ENCODE measurements at places on chromosomes 6 and 20.

GRCh38 chr20:25032478-25033264 lies 25.3 kb downstream of the ACSS1 start:
- no peak for DNase-seq

DNA sequence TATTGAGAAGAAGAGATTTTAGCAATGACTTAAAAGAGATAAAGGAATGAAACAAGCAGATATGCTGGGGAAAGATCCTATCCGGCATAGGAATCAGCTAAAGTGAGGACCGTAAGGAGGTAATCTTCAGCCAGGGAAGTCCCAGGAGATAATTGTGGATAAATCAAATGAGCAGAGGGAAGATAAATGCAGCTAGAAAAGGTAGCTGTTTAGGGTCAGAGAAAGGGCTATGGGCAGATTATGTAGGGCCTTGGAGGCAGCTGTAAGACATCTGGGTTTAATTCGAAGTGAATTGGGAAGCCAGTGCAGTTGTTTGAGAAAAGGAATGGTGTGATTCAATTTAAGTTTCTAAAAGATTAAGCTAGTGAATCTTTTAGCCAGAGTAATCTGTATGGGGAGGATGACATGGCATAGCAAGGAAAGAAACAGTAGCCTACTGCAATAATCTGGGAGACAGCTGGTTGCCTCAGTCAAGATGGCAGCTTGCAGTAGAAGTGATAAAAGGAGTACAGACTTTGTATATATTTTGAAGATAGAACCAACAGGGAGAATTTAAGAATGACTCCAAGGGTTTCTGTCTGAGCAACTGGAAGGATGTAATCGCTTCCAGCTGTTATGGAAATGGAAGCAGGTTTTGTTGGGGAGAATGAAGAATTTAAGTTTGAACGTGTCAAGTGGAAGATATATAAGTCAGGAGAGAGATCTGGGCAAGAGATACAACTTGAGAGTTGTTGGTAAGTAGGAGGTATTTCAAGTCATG lies 552.3 kb upstream of the FLRT3 start:
- no peak for DNase-seq

GRCh38 chr6:143222310-143222709 lies 161.6 kb downstream of the AIG1 start:
- no peak for DNase-seq

DNA sequence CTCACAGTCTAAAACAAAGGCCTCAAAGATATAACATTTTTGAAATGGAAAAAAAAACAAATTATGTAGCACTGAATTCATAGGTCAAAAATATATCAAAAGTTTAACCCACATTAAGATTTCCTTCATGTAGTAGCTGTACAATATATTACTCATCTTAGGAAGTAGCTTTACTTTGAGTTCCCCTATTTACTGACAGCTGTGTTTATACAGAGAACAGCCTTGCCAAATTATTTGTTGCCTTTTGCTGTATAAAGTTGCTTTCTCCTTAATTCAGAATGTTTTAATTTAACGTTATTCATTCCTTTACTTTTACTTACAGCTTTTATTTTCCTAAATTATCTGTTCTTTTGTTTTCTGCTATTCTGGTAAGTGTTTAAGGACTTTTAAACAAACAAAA lies 181.0 kb downstream of the COL12A1 start:
- DNase-seq = no peak

DNA sequence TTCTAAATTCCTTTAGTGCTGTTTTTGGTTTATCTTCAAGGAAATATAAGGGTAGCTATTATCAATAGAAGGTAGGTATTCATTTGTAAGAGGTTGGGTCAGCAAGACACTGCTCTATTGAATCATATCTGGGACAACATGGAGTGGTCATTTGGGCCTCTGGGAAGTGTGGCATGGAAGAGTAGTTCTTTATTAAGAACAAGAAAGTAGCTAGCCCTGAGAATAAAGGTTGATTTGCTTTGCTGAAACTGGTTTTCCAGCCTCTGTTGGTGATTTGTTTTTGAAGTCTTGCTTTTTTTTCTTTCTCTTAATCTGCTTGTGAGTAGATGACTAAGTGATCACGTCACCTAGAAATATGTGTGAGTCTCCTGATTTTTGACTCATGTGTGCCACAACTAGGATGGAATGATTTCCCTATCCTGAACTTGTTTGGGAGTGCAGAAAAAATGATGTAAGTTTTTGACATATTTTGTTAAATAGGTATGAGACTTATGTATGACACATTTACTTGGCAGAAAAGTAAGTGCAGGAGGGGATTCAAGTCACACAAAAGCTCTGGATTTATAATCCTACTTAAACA lies 381.8 kb downstream of the CENPW start:
- DNase-seq = no peak

DNA sequence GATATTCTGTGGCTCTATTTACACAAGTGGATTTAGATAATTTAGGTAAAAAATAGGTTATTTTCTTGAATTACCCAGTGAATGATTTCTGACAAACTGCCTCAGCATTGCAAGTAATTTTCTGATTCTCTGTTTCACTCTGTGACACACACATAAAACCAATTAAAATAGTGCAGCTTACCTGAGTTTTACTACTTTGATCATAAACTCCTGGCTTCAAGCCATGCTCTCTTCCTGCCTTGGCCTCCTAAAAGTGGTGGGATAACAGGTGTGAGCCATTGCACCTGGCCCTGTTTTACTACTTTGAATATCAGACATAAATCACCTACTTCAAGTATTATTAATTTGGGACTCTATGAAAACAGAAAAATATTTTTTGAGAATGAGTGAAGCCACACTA lies 462.9 kb downstream of the ADGRB3 start:
- no peak for DNase-seq

- DNase-seq = no peak
Measured at GRCh38 chr20:25042531-25043498, 15.1 kb downstream of the ACSS1 start.

DNA sequence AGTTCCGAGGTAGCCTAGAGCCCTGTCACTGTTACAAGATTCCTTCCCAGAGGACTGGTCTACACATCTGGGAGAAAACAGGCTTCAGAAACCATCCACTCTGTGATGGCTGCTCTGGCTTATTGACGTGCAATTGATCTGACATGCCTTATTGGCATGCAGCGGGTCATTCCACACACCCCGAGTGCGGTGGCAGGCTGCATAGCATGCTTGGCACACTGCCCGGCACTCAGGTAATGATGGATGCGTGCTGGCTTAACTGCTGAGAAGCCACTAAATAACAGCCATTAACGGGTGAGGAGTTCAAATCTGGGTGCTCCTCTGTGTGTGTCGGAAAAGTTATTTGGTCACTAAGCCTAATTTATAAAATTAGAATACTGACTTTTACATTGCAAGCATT lies 67.9 kb upstream of the CDH4 start:
- no peak for DNase-seq

DNA sequence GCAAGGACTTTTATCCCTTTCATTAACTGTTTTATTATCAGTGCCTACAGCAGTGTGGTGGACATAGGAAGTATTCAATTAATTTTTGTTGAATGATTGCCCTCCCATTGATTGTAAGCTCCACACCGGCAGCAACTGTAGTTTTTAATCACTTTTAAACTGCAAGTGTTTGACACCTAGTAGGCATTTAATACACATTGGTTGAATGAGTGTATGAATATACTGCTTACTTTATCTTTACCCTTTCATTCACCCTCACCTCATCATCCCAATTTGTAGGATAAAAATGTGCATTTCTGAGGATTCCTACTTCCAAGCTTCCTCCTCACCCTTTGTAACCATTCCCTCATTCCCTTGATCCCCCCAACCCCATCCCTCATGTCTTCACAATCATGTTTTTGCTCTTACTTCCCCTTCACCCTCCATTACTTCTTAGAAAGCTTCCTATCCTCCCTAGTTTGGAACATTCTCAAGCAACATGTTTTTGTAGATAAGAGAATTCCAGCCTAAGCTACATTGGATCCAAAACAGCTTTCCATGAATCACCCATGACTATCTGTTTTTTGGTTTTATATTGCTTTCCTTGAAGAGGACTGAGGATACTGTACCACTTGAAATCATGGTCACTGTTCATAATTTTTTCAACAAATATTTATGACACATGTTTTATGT lies 955 bp upstream of the SLC26A8 start:
- DNase-seq = no peak

DNA sequence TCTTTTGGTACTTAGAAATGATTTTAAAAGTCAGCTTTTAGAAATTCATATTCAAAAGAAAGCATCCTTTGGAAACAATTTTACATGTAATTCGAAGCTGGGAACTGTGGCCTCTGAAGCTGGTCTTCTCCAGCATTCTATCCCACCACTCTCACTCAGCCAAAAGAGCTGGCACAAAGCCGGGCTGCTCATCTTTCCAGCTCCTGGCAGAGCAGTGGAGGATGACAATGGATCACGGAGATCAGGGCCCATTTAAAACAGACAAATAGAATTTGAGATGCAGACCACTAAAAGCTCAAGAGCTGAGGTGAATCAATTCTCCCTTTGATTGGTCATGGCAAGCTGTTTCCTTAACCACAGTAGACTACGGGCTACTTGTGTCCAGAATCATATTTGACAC lies 60.6 kb downstream of the OTOR start:
- no peak for DNase-seq

- no peak for DNase-seq
Measured at GRCh38 chr6:158002249-158002950, 20.7 kb downstream of the SYNJ2 start.

- no peak for DNase-seq
Measured at GRCh38 chr20:60691966-60692615, 560.0 kb upstream of the CDH4 start.

GRCh38 chr6:102149191-102149590 lies 755.7 kb downstream of the GRIK2 start:
- DNase-seq = no peak

DNA sequence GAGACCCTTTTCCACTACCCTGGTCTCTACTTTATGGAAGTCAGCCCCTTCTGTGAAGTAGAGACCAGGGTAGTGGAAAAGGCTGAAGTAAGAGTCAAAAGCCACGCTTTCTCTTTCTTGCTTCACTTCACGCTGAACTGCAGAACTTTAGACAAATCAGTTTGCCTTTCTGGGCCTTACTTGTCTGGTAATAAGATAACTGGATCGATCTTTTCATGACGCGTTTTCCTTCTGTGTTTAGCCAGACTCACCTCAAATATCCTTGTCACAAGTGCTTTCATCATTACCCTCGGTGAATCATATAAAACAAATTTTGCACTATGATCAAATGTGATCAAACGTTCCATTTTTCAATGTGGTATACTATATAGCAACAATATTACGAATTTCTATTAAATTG lies 170.7 kb downstream of the CLIC5 start:
- DNase-seq = no peak

GRCh38 chr20:62370115-62370806 lies 3.1 kb upstream of the LAMA5 start:
- no peak for DNase-seq

GRCh38 chr6:158452191-158452590 lies 107.7 kb upstream of the TMEM181 start:
- no peak for DNase-seq

DNA sequence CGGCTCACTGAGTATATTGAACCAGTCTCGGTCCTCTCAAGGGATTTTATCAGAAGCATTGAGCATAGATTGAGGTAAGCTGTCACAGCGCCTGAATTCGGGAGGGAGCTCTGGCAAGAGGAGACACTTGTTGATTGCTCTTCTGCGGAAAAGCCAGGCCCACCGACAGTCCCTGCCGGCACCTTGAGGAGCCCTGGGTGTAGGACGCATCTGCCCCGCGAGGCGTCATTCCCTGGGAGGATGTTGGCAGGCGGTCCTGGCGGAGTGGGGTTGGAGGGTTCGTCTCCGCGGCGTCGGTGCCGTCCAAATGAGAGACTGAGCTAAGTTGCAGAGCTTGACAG lies 843 bp downstream of the FBXO9 start:
- no peak for DNase-seq

DNA sequence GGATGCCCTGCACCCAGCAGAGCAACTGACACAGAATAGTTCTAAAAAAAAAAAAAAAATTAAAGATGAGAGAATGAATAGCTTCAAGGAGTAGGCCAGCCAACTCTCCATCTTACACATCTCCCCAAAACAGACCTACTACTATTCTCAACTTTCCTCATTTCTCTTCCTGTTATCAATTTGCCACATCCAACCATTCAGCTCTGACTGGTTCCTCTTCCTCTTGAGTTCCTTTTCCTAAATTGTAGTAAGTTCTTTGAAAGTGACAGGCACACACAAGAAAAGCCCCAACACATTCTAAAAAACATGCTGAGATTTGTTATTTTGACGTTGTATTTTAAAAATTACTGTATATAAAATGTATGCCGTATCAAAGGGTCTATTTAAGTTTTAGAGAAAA lies 117.2 kb downstream of the PDSS2 start:
- DNase-seq = no peak

- no peak for DNase-seq
Measured at GRCh38 chr6:83071023-83071422, 3.6 kb downstream of the DOP1A start.

- DNase-seq = no peak
Measured at GRCh38 chr6:127406122-127406521, 53.1 kb downstream of the KIAA0408 start.

DNA sequence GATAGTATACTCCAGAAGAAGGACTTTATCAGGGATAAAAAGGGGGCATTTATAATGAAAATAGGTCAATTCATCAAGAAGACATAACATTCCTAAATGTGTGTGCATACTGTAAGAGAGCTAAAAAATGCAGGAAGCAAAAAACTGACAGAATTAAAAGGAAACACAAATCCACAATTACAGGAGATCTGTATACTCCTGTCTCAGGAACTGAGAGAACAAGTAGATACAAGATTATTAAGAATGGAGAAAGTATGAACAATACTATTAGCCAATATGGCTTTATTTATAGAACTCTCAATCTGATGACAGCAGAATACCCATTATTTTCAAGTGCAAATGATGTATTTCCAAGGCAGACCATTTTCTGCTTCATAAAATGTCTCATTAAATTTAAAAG lies 167.7 kb upstream of the BMP5 start:
- no peak for DNase-seq

DNA sequence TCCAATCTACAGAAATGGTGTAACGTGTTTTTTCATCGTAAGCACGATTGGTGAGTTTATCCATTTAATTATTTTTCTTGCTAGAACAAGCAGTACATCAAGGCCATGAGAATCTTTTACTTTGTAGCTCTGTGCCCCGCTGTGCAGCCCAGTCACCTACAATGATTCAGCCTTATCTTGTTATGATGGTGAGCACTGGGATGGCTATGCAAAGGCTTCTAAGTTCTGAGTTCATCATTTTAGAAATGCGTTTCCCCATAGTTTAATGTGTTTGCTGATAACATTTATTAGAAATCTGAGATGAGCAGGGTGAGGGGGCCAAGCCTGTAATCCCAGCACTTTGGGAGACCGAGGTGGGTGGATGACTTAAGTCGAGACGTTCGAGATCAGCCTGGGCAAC lies 111.8 kb upstream of the QKI start:
- DNase-seq = no peak

- no peak for DNase-seq
Measured at GRCh38 chr6:90790696-90791095, 203.8 kb upstream of the MAP3K7 start.

- DNase-seq = no peak
Measured at GRCh38 chr6:132713352-132714134, at the start of gene VNN1. TSS of gene VNN1 (minus strand) at chr6:132714055. CDS start at chr6:132714035, 20 bp downstream.

Measured in NCI-H2227 treated with DMSO at 0.1 percent for 48 hours (cell line).